ENCODE measurements at places on chromosomes 2 and 18.

GRCh38 chr2:189276277-189276676 lies 96.7 kb upstream of the COL5A2 start:
- no peak for DNase-seq

DNA sequence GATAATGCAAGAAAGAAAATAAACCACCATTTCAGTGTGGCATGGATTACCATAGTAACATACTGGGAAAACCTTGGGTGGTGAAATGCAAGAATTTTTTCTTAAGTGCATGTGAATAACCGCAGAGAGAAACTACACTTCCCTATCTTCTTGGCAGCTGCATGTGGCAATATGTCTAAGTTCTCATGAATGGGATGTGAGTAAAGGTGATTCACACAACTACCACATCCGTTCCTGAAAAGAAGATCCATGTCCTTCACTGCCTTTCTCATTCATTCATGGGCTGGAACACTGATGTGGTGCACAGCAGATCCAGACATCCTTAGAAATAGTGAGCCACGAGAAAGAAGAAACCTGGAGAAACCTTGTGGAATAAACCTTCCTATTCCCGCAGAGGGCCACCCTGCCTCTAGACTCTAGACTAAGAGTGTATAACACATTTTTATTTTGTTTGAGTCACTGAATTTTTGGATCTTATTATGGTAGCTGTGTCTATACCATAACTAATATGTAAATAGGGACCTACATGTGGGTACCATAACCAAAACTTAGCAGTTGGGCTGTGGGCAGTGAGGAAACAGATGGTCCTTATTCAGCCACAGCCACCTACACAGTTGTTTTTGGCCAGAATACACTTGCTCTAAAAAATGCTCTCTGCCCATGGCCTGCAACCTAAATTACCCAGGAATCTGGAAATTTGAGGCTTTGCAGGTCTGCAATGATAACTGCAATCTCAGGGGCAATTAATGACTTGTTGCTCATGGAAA lies 573.3 kb downstream of the LRP1B start:
- no peak for DNase-seq

DNA sequence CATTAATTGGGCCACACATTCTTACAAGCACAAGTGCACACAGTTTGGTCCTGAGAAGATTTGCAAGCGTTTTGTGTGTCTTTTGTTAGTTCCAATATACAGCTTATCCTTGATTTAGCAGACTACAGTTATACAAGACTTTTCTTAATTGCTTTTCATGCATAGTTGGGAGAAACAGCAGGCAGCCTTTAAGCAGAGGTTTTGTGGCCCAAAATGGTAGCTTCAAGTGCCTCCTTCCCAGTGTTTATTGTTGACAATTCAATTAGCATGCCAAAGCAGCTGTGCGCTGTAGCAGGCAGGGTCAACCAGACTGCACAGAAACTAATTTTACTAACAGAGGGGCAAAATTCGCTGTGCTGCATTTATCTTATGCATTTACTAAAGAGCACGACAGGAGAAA lies 47.5 kb downstream of the FRZB start:
- no peak for DNase-seq

DNA sequence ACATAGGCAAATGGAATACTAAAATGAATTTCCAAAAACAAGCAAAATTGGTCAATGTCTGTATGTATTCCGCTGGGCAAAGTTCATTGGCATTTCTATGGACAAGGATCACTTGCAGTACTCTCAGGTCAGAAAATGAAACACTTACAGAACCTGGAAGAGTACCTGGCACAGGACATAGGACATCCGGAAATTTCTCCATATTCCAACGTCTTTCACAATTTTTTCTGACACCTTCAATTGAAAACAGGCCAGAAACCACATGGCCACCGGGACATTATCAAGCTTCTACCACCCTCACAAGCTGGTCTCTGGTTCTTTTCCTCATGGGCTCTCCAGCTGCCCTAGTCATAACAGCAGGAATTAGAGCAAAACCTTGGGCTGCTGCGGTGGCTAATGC lies 96.9 kb upstream of the MSH6 start:
- DNase-seq, result no peak

GRCh38 chr2:235371018-235371417 lies 122.8 kb upstream of the AGAP1 start:
- no peak for DNase-seq

GRCh38 chr18:52007105-52007504 lies 332.9 kb upstream of the DCC start:
- DNase-seq, result no peak

GRCh38 chr2:106098664-106099063 lies 95.4 kb downstream of the UXS1 start:
- DNase-seq, result no peak

GRCh38 chr2:99645960-99646359 lies 156.1 kb upstream of the REV1 start:
- no peak for DNase-seq

DNA sequence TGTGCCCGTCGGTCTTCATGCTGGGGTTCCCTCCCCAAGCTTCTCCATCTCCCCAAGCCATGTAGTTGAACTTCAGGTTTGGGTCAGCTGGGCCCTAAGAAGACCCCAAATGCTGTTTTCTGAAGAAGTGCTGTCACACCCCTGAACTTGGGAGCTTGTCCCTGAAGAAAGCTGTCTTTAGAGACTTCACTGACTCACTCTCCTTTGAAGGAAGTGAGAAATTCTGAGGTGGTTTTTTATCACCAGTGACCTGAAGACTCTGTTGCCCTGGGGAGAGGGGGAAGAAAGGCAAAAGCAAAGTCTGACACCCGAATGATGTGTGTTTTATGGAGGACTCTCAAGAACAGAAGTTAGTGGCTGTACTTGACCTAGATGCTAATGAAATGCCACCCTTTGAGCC lies 83.6 kb upstream of the BCL2L11 start:
- no peak for DNase-seq

DNA sequence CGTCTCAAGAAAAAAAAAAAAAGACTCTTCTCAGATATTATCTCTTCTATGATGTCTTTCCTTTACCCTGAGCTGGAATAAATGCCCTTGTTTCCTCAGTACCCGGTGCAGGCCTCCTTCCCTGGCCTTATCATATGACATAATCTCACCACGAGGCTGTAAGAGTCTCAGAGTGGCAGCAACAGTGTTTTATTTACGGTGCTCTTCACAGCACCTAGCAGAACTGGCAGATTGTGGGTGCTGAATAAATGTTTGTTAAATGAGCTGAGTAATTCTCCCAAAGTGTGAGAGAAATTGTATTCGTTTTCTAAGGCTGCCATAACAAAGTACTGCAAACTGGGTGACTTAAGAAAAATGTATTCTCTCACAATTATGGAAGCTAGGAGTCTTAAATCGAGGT lies 82.8 kb upstream of the CD28 start:
- no peak for DNase-seq

DNA sequence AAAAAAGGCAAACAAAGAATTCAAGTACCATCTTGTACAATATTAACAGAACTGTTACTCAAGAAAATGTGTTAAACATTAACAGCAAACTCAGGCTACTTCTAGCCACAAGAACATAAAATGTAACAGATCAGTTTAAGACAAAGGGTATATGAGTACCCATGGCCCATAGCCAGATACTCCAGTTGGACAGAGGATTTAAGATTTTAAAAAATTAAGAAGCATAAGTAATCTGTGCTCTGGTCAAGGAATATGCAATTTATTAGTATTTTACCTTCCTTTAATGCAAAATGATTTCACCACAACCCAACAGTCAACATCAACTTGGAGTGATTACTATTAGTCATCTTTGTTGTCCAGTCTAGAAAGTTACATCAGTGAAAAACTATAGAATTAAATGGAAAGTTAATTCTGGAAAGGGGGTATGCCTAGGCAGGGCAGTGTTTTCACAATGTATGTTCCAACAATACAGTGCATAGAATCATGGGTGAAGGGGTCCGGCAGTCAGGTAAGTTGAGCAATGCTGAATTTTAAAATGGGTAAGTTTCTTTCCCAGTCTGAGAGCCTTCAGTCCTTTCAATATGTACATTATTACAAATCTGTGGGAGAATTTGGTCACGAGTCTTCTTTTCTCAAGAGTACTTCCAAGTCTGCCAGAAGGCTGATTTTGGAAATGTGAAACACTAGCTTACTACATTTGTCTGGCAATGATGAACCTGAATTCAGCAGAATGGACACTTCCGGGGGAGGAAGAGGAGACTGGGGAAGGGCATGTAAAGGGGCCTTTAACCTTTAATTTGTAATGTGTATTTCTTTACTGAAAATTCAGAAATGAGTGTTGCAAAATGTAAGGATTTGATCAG lies 34.5 kb downstream of the SFT2D3 start:
- no peak for DNase-seq

DNA sequence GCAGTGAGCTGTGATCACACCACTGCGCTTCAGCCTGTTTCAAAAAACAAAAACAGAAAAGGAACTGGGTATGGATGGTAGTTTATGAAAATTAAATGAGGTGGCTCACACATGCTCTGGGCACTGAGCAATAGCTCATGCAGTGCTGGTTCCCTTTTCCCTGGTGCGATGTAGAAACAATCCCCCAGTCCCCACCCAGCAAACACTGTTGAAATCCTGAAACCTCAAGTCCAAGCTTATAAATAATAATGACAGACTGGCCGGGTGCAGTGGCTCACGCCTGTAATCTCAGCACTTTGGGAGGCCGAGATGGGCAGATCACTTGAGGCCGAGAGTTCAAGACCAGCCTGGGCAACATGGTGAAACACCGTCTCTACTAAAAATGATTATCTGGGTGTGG lies 55.4 kb upstream of the SMAD2 start:
- no peak for DNase-seq

- DNase-seq, result no peak
These were observed 66.6 kb downstream of the ADNP2 start for GRCh38 chr18:80175451-80176204.

DNA sequence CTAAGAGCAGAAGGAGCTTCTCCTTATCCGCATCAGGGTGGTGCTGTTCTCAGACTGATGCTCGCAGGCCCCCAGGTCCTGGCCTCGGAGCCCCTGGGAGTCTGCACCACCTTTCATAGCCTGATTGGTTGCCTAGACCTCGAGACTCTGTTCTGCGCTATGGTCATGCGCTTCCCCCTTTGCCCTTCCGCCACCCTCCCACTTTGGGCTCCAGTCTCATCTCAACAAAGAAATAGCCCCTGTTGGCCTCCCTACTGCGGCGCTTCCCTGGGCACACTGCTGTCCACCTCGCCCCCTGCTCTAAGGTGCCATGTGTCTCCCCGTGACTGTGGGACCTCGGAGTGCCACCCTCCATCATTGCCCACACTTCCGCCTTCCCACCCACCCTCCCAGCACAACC lies 102.9 kb upstream of the TWIST2 start:
- DNase-seq, result no peak

GRCh38 chr2:207883002-207883780 lies 113.5 kb upstream of the FZD5 start:
- no peak for DNase-seq

DNA sequence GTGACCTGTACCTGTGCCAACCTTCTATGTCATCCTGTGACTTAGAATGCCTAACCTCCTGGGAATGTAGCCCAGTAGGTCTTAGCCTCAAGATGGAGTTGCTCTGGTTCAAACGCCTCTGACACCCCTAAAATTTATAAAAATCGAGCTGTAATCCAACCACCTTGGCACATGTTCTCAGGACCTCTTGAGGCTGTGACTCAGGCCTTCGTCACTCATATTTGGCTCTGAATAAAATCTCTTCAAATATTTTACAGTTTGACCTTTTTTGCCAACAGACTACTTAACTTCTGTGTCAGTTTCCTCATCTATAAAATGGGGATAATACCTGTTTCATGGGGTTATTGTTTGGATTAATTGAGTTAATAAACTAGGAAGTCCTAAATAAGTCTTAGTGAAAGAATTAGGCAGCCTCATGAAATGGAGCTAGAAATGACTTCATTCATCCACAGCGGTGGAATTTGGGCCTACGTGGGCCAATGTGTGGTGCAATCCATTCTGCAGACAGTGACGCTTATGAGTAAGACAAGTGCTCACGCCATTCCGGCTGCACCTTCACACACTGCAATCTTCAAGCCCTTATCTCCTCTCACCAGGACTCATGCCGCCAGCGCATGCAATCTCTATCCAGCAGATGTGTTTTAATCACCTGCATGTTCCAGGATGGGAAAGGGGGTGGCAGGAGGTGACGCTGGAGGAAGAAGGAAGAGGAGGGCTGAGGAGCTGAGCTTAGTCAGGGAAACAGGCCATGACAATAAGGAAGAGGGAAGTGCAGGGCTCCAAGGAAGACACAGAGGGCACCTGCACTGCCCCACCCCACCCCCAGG lies 2.0 kb upstream of the UBE2F start:
- no peak for DNase-seq

GRCh38 chr2:201432038-201432620 lies 19.1 kb downstream of the TRAK2 start:
- DNase-seq, result no peak

DNA sequence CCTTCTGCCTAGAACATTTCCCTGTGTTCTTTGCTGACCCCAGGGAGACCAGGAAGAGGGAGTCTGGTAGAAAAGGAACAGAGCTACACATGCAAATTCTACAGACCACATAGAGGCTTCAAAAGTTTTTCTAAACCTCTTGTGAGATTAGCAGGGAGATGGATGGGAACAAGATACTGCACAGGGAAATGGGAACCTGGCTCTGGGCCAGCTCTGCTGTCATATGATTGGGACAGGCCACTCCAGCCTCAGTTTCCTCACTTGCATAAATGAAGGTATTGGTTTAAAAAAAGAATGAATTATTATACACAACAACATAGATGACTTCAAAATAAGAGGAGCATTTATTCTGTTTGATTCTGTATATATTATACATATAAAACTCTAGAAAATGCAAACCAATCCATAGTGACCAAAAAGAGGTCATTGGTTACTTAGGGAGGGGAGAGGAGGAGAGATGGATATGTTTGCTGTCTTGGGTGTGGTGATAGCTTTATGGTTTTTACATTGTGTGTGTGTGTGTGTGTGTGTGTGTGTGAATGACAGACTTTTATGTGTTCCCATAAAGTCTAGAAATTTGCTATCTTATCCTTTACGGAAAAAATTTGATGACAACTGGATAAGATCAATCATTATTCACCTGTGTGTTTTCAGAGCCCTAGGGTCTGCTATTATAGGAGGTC lies 115.5 kb downstream of the MGAT5 start:
- DNase-seq, result no peak

- no peak for DNase-seq
These were observed 19.9 kb upstream of the IL1R2 start for GRCh38 chr2:101971836-101972235.

DNA sequence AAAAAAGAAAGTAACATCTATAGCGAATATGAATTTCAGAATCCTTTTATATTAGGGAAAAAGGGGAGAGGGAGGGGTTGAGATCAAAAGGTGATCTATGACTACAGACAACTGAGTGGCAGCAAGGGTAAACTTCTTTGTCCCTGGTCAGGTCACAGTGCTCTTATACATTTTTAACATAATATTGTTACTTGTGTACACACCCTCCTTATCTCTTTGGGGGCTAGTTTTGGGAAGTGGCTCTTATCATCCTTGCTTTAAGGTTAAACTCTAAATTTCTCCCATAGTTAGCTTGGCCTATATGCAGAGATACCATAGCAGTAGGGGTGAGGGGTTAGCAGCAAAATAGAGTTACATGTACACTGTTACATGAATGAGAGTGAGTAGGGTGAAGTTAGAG lies 31.6 kb upstream of the ATG16L1 start:
- no peak for DNase-seq
